Activated naive CD8-positive, alpha-beta T cell treated with anti-CD3 and anti-CD28 coated beads for 36 hours (primary cell): ENCODE measurements at places on chromosomes 2 and 18.

DNA sequence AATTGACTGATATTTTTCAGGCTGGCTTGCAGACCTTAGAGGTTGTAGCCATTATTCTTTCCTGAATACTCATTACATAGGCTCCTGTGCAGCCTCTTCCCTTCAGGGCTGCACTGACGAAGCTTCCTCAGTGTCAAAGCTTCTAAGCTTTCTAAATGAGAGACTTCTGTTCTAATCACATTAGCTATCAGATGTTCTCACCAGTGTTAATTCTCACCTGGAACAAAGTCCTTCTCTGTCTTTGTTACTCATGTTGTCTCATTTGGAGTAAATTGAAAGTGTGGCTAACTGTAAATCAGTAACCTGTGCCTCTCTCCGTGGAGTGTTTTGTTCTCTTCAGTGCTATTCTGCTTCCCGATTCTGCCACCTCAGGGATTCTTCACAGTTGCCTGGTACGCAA is 76.9 kb downstream of the MC4R start:
- no peak for DNase-seq

DNA sequence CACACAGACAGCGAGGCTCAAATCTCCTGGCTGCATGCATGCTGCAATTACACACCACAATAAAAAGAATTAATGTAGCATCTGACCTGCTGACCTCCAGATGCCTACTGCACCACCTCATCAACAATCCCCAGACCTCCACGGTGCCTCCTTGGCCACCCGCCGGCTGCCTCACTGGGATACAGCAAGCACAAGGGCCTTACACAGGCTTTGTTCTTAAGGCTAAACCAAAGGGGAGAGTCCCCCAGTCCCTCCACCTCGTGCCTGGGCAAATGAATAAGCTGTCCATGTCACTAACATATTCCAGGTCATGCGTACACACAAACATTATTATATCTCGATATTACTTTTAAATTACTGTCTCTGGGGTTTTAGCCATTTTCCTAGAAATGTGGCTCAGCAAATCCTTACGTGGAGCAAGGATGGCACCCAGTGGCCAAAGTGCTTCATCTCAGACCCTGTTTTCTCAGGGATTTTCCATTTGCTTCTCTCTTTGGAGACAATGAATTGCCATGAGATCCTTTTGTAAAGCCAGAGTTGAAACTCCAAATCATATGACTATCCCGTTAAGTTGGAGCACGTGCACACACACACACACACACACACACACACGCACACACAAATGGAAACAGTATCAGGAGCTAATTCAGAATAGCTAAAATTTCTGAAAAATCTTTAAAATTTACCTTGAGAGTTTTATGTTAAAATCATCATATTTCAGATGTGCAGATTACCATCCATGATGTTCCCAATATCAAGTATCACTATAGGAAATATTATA is 313.8 kb downstream of the PDE11A start:
- no peak for DNase-seq

DNA sequence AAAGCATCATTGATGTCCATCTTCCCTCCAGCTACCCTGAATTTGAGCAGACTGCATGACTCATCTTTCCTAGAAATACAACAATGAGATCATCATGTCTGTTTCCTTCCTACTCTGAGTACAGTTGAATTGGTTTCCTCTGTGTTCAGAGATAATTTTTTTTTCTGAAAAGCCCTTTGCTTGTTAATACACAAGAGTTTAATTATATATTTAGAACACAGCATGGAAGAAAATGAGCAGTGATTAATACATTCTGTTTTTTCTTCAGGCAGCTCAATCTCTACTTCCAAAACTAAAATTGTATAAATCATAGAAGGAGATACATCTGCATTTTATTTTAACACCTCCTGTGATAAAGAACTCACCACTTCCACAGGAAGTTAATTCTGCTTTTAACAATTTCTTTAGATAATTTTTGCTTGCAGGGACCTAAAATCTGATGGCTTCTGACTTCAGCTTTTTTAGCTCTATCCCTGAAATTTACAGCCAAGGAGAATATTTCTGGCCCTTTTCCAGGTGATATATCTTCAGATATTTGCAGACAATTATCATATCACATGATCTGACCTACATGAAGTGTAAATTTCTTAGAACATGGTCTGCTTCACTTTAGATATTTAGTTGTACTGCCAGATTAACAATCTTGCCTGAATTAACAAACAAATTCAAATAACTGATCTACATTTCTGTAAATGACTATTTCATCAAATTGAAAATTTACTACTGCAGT is 249.0 kb downstream of the TRIB2 start:
- DNase-seq: no peak

GRCh38 chr18:61637319-61637718 is 255.5 kb downstream of the RNF152 start:
- DNase-seq: no peak

GRCh38 chr2:48048476-48049171 is 142.3 kb upstream of the FBXO11 start:
- no peak for DNase-seq

- no peak for DNase-seq
Observed at GRCh38 chr18:4119127-4119648, 335.9 kb downstream of the DLGAP1 start.

DNA sequence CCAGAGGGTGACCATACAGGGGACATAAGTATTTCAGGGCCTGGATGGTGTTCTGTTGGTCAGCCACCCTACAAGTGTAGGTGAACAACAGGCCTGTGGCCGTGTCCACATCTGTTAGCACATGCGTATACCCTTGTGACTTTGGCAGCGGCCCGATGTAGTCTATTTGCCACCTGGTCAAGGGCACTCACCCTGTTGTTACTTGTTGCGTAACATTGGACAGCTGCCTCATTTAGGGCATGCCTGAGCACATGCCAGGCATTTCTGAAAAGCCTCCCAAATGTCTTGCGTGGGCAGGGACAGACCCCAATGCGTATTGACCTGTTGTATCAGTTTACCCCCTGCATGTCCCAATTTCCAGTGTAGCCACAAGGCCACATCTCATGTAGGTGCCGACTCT is 235.0 kb downstream of the MBD5 start:
- no peak for DNase-seq

- DNase-seq: no peak
Observed at GRCh38 chr18:12552879-12553242, 105.0 kb downstream of the SPIRE1 start.

DNA sequence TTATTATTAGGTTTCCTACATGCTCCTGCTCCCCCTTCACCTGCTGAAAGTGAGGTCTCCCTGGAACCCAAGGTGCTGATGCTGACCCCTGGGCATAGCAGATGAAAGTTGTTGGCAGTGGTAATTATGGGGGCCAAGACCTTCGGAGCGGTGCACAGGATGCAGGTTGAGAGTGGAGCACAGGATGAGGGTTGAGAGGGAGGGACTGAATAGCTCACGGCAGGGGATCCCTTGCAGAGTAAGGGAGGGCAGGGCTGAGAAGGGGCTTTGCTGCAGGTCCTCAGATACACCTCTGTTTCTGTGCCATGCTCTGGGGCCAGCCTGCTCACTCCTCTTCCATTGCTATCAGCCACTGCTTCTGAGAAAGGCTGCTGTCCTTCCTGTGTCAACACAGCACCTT is 163.3 kb downstream of the FHOD3 start:
- no peak for DNase-seq

DNA sequence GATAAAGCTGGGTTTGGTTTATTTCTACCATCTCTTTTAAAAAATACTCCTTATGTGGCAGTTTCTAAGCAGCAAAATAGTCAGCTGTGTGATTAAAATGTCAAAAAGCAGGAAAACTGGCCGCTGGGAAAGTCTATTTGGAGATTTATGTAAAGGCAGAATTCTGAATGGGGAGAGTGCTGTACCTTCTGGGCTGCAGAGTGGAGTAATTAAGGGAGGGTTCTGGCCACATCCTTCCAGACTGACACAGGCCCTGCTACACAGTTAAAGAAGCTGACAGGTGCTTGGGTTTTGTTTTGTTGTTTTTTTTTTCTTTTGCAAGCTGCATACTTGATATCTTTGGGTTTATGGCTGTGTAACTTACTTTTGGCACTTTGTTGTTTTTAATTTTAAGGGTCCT is 157.2 kb downstream of the WDSUB1 start:
- DNase-seq: no peak

DNA sequence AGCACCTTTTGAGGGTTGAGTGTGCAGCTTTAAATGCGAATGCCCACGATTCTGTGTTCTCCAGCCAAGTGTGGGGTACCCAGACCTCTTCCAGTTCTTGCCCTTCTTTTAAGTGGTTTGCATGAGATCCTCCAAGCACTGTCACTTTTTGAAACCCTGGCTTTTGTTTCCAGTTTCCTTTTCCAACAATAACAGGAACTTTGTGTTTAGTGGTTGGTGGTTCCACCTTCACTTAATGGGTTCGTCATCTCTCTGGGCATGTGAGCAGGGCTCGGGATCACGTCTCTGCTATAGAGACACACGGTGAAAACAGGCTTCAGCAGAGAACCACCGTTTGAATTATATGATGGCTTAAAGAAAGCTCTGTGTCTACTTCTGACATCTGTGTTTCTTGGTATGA is 197.6 kb downstream of the LDLRAD4 start:
- no peak for DNase-seq

DNA sequence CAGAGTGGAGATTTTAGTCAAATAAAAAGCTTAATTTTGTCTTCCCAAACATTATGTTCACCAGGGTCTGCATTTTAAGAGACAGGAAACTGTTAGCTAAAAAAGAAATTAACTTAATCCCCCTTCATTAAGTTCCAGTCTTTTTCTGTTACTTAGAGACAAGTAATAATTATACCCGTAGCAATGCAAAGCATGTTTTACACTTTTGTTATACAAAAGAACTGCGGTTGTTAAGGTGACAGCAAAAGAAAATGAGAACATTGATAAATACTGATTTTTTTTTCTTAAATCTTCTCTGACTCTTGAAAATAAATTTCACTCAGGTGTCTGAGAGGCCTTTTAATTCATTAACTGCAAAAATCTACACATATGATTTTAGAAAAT is 101.4 kb downstream of the MEIS1 start:
- no peak for DNase-seq

DNA sequence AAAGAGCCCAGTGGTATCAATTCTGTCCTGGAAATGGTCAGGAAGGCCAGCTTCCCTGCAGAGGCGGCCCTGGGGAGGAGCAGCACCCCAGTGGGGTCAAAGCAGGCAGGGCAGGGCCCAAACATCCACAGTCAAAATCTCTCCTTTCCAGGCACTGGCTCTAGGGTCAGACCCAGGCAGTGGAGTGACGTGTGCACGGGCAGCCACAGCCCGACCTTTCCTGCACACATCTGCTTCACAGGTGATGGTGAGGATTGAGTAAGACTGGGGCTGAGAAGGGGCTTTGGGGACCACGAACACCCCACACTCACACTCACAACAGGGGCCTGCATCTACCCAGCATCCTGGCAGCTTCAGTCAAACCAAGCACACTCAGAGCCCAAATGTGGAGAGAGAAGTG is 97.8 kb upstream of the GLI2 start:
- no peak for DNase-seq

DNA sequence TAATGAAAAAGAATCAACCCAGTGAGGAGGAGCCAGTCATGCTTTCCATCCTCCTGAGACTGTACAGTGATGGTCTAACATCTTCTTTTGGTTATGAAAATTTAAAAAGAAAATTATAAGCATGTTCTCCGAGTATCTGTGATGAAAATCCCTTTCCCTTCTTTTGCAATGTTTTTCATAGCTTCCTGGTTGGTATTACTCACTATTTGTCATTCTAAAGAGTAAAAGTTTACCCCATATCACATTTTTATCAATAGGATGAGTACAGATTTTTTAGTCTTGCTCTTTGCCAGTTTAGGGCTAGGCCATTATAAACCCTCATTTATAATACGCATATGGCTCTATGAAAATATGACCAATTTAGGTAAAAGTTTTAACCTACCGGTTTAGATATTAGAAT is 564.1 kb downstream of the SUCLG1 start:
- DNase-seq: no peak

DNA sequence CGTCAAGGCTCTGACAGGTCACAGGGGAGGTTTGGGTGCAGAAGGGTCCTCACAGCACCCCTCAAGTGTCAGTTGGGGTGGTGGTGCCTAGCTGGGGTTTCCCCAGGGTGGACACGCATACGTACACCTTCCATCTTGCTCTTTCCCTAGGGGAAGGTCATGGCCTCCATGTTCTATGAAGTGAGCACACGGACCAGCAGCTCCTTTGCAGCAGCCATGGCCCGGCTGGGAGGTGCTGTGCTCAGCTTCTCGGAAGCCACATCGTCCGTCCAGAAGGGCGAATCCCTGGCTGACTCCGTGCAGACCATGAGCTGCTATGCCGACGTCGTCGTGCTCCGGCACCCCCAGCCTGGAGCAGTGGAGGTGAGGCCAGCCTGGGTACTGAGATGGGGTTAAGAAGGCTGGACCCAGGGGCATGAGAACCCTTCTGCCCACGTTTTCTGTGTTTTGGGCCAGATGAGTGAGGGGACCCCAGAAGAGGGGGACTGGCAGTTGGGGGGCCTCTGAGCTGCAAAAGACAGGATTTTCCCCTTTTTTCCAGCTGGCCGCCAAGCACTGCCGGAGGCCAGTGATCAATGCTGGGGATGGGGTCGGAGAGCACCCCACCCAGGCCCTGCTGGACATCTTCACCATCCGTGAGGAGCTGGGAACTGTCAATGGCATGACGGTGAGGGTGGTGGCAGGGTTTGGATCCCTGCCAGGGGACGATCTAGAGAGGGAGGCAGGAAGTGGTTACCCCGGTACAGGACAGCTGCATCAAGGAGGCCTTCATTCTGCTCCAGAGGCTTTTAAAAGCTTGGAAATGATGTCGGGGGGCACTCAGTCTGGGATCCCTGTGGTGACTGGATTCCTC is 20.9 kb downstream of the SLC30A3 start:
- no peak for DNase-seq

DNA sequence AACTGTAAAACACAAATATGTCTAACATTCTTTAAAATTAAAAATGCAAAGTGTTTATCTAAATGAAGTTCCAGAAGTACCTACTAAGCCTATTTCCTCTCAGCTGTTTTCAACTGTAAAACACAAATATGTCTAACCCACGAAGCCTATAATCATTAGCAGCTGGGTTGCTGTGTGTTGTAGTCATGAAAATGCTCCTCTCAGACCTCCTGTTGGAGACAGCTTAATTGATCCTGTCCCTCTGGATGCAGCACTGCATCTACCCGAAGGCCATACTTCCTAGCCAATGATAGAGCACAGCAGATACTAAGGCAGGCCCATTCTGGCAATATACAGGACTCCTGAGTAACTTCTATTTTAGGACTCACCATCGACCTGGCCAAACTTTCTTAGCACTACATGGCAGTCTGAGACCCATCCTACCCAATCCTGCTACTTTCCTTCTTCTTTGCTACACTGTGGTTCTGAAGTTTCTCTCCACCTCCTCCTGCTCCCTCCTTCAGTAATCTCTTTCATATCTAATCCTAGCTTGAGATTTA is 92.5 kb upstream of the RBBP8 start:
- no peak for DNase-seq

DNA sequence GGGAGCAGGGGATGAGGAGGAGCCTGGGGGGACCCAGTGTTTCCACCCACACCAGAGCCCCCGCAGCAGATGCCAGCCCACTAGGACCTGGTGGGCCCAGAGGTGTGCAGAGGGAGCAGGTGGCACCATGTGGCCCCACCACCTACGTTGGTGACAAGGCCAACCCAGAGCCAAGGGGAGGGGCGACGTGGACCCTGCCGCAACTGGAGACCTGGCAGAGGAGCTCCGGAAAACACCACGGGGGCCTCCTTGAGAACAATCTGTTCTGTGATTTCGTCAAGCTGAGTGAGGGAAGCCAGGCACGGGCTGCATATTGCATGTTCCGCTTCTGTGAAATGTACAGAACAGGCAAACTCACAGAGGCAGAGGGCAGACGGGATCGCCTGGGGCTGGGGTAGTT is 49.1 kb upstream of the GPC1 start:
- DNase-seq: no peak
